ENCODE measurements at places on chromosomes 16 and 17.

DNA sequence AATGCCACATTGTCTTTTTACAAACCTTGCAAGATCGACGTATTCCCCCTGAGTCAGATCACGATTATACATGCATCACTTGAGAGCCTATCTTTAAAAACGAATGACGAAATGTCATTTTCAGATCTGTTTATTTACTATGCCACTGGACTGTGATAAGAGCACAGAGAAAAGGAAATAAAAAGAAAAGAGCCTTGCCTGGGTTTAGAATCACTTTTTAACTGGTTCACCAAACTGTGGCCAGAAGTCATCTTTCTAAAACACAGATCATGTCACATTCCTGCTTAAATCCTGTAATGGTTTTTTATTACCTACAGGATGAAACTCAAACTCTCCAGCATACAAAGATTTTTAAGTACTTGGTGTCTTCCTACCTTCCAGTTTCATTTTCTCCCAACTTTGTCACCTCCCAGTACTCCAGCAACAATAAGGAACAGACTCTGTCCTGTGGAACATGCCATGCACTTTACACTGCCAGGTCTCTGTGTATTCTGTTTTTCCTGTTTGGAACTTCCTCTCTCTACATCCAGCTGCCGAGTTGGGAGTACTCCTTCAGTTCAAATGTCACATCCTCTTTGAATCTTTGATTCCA is 91.5 kb downstream of the SNX11 start:
- DNase-seq = peak; percentile 25

- DNase-seq = no peak
Measured at GRCh38 chr17:15121426-15121825, 143.7 kb downstream of the PMP22 start.

GRCh38 chr17:80277751-80278671 is 17.4 kb downstream of the RNF213 start:
- no peak for DNase-seq

- DNase-seq = no peak
Measured at GRCh38 chr17:58669853-58670252, 22.0 kb downstream of the TEX14 start.

GRCh38 chr17:65449495-65449894 is 112.0 kb downstream of the AXIN2 start:
- DNase-seq = no peak

DNA sequence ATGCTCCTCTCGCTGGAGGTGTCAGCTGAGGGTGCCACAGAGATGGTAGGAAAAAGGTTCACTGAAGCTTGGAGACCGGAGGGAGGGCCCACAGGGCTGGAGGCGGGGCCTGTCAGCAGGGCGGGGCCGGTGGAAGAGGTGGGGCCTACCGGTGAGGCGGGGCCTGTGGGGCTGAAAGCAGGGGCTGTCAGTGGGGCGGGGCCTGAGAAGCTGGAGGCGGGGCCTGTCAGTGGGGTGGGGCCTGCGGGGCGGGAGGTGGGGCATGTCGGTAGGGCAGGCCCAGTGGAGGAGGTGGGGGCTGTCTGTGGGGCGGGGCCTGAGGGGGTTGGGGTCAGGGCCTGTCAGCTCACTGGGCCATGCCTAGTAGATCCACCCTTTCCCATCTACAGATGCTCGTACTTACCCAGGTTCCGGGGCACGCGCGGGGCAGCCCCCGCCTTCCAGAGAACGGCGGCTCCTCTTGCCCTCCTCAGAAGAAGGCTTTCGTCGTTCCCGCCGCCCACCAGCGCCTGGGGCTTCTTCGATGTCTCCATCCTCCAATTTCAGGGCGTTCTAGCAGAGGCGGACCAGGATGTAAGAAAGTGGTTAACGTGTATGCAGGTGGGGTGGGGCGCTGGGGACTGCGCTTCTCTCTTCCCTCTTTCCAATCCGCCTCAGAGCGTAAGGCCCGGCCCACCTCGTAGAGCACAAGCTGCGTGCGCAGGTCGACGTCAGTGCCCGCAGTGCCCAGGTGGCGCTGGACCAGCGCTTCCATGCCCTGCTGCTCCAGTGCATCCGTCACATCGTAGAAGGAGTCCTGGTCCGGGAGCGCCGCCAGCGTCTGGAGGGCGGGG is 9.8 kb downstream of the TMEM208 start:
- DNase-seq = peak; percentile 79

DNA sequence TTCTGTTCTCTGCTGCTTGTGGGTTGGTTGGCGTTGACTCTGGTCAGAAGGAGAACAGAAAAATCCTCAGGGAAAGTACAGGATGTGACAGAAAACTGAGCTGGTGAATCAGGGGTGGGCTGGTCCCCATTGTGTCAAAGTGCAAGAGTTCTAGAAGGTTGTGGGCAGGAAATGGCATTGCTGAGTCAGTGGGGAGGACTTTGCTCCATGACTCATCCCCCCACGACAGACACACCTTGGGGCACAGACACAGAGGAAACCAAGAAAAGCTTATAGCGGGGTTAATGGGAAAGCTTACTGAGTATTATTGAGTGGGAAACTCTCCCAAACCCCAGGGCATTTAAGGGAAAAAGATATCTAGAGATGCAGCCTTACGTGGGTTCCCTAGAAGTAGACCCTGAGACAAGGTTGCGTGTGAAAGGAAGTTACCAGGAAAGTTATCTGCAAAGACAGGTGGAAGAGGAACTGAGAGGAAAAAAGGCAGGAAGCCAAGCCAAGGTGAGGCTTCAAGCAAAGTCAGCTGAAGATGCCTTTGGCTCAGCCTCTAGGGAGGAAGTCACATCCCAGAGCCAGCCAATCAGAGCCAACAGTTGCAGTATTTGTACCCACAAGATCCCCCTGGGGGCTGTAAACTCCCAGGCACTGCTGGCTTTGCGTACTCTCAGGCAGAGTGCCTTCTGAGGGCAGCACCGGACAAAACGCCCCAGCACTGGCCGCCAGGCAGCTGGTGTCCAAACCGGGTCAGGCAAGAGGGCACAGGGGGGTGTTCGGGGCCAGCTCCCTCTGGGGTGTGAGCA is 86.4 kb downstream of the FOXL1 start:
- DNase-seq = peak; percentile 47

GRCh38 chr17:10171122-10171571 is 27.3 kb downstream of the GAS7 start:
- no peak for DNase-seq

- DNase-seq = no peak
Measured at GRCh38 chr16:3538222-3538621, 37.4 kb downstream of the CLUAP1 start.

- DNase-seq = no peak
Measured at GRCh38 chr17:56679777-56680422, 86.4 kb downstream of the NOG start.

GRCh38 chr17:64682261-64683181 is 20.4 kb upstream of the SMURF2 start:
- DNase-seq = no peak

GRCh38 chr17:74199306-74200092 is 4.0 kb upstream of the RPL38 start:
- peak; percentile 82 for DNase-seq

- no peak for DNase-seq
Measured at GRCh38 chr17:15007147-15007553, 258.0 kb downstream of the PMP22 start.

- no peak for DNase-seq
Measured at GRCh38 chr17:14169901-14170300, 66.8 kb downstream of the CDRT15 start.

GRCh38 chr16:86100205-86101136 is 201.5 kb downstream of the IRF8 start:
- no peak for DNase-seq

DNA sequence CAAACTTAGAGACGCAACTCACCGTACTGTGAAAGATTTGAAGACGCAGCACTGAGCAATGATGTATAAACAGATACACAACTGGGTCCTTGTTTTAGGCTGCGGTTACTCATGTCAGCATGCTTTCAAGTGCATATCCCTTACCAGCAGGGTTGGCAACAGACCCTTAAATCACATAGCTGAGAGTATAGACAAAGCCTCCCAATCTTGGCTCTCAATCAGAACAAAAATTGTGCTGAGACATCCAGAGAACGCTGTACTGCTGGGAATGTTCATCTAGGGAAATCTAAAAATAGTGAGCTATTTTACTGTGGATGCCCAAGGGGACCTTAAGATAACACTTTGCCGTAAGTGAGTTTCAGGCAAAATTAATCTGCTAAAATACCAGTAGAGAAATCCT is 84.4 kb upstream of the NUDT7 start:
- DNase-seq = no peak

GRCh38 chr17:38451840-38452529 is 23.7 kb downstream of the ARHGAP23 start:
- no peak for DNase-seq

DNA sequence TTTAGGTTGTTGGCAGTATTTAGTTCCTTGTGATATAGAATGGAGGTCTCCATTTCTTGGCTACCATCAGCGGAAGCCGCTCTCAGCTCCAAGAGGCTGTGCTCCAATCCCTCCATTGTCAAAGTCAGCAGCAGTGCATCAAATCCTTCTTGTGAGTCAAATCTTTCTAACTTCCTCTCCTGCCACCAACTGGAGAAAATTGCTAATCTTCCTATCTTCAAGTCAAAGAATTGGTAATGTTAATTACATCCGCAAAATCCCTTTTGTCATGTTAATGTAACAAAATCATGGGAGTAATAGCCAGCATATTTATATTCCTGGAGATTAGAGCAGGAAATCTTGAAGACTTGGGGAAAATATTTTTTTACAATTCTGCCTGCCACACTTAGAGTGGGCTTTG is 436.4 kb upstream of the DYNLRB2 start:
- DNase-seq = no peak
